ENCODE measurements at places on chromosomes 2 and 18. TPM values are rescaled to one million over a fixed set of nuclear protein-coding genes. Genes with fewer than 3 reads are reported as not detected.

Gene CNTNAP5
- total RNA-seq: not detected

Gene GAL3ST2
- total RNA-seq: 0.44 TPM

Gene PCARE
- total RNA-seq: not detected

Gene LRATD1
- total RNA-seq: 3.5 TPM

Gene FAM110C
- total RNA-seq: not detected

Gene ATP9B
- total RNA-seq: 24.7 TPM

Gene BOLL
- total RNA-seq: not detected
